ENCODE measurements at places on chromosomes 12 and 14. TPM values are rescaled to one million over a fixed set of nuclear protein-coding genes. Genes with fewer than 3 reads are reported as not detected.

APOF gene
- not detected for total RNA-seq

- DNase-seq: no peak
Observed at GRCh38 chr14:34187519-34188044, 236.7 kb upstream of the EGLN3 start.

DNA sequence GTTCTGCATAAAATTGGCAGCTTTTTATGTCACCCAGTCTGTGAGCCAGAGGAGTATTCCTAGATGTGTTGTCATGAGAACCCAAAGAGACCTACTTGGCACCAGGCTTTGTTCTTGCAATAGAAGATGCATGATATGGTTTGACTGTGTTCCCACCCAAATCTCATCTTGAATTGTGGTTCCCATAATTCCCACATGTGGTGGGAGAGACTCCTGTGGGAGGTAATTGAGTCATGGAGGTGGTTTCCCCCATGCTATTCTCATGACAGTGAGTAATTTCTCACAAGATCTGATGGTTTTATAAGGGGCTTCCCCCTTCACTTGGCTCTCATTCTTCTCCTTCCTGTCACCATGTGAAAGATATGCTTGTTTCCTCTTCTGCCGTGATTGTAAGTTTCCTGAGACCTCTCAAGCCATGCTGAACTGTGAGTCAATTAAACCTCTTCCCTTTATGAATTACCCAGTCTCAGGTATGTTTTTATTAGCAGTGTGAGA, 572.0 kb upstream of the ATP2B1 start:
- no peak for DNase-seq

- DNase-seq: no peak
Observed at GRCh38 chr12:80659512-80660063, 47.8 kb upstream of the MYF6 start.

- DNase-seq: no peak
Observed at GRCh38 chr12:29756741-29757390, 26.9 kb downstream of the TMTC1 start.

GRCh38 chr12:51189790-51190355, 16.9 kb upstream of the TFCP2 start:
- peak; percentile 47 for DNase-seq

- DNase-seq: no peak
Observed at GRCh38 chr14:34680806-34681479, 33.5 kb downstream of the CFL2 start.

All from posterior vena cava (tissue), 2 donors.